ENCODE measurements at places on chromosomes 3 and 15.

DNA sequence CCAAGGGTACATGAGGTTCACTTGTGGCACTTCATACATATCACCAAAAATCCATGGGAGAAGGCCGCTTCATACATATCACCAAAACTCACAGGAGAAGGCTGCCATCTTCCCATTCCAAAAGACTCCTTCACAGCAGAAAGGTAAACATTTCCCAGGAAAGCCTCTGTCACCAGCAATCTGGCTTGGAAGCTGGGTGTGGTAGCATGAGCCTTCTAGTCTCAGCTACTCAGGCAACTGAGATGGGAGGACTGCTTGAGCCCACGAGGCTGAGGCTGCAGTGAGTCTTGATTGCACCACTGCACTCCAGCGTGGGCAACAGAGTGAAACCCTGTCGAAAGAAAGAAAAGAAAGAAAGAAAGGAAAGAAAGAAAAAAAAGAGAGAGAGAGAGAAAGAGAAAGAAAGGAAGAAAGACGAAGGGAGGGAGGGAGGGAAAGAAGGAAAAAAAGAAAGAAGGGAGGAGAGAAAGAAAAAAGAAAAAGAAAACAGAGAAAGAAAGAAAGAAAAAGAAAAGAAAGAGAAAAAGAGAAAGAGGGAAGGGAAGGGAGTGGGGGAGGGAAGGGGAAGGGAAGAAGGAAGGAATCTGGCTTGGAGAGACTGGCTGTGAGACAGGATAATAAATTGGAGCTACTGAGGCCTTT lies 7.2 kb downstream of the LRIG1 start:
- DNase-seq = no peak

GRCh38 chr15:42712584-42712983 lies 24.3 kb downstream of the CDAN1 start:
- no peak for DNase-seq

GRCh38 chr3:27594096-27594690 lies 110.0 kb upstream of the SLC4A7 start:
- no peak for DNase-seq

DNA sequence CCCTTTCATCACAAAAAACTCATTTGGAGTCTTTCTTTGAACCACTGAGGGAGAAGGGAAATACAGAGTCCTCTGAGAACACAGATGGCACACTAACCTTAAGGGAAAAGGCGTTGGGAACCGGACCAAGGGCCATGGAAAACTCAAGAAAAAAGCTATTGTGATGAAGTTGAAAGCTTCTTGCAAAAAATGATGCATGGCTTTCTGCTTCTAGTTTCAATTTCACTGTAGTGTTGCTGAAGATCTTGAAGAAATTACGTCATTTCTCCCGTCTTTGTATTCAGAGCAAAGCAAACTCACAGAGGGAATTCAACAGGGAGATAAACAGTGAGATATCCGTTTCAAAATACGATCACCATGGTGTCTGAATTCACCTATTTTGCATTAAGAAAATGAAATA lies 642.3 kb upstream of the ADAMTS9 start:
- DNase-seq = no peak

DNA sequence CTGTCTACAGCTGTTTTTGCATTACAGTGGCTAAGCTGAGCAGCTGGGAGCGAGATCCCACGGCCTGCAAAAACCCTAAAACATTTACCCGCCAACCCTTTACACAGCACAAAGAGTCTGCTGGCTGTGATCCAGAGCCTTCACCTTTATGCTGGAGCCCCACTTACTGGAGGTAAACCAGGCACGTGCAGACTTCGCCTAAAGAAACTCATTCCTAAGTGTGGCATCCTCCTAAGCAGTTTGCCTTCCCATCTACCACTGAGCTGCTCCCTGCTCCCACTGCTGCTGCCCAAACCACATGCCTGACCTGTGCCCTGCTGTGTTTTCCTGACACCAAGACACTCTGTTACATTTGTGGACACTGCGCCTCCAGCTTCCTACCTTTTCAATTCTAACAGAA lies 53.0 kb downstream of the CHSY1 start:
- no peak for DNase-seq

GRCh38 chr3:4606911-4607310 lies 113.8 kb downstream of the ITPR1 start:
- DNase-seq = no peak

DNA sequence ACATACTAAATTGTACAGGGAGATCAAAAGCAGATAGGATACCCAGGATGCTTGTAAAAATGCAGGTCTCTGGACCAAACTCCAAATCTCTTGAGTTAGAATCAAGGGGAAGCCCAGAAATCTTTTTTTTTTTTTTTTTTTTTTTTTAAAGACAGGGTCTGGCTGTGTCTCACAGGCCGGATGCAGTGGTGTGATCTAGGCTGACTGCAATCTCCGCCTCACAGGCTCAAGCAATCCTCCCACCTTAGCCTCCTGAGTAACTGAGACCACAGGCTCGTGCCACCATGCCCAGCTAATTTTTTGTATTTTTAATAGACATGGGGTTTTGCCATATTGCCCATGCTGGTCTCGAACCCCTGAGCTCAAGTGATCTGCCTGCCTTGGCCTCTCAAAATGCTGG lies 373.5 kb downstream of the SHQ1 start:
- DNase-seq = no peak

DNA sequence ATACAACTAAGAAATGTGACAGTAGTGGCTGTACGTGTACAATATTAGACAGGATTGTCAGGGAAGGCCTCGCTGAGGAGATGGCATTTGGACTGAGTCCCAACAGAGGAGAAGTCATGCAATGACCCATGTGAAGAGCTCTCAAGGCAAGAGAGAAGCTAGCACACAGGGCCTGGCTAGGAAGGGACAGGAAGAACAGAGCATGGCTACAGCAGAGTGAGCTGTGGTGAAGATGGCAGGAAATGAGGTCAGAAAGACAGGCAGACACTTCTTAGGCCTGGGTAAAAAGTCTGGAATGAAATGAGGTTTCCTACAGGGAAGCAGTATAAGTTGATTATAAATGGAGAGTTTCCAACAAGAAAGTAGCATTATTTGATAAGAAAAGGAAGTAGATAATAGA lies 33.2 kb upstream of the LEKR1 start:
- DNase-seq = no peak

- DNase-seq = no peak
Measured at GRCh38 chr3:152902141-152902669, 67.3 kb downstream of the P2RY1 start.
